NCI-H748 treated with DMSO at 0.1 percent for 48 hours (cell line): ENCODE measurements at places on chromosomes 4 and X.

DNA sequence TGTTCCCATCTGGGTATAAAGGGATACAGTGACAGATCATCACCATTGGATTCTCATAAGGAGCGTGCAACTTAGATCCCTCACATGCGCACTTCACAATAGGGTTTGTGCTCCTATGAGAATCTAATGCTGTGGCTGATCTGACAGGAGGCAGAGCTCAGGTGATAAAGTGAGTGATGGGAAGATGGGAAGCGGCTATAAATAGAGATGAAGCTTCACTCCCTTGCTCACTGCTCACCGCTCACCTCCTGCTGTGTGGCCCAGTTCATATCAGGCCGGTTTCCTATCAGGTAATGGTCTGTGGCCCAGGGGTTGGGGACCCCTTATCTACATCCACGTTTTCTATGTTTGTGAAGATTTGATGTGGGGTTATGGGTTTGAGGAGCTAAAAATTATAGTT lies 43.7 kb downstream of the FAT4 start:
- DNase-seq, result no peak

DNA sequence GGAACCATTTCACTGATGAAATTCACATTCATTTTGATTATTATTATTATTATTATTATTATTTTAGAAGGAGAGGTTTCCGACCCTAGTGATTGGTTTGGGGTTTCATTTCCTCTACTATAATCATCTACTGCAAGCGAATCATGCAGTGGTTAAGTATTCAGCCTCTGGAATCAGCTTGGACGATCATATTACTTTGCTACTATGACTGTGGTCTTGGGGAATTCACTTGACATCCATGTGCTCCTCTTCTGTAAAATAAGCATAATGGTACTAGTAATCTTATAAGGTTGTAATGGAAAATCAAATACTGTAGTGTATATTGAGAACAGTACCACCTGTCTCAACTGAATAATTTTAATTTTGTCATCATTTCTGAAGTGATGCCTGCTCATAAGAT lies 132.1 kb upstream of the SLC4A4 start:
- DNase-seq, result no peak

GRCh38 chr4:87420276-87420830 lies 2.0 kb upstream of the NUDT9 start:
- DNase-seq, result no peak

- DNase-seq, result no peak
Measured at GRCh38 chrX:15761564-15762191, 23.6 kb downstream of the CA5B start.

- DNase-seq, result no peak
Measured at GRCh38 chrX:50889582-50889981, 21.0 kb upstream of the BMP15 start.

- DNase-seq, result peak; percentile 3
Measured at GRCh38 chr4:24473309-24473721, 111.0 kb downstream of the DHX15 start.

GRCh38 chr4:107037199-107037584 lies 1.1 kb upstream of the DKK2 start:
- no peak for DNase-seq

DNA sequence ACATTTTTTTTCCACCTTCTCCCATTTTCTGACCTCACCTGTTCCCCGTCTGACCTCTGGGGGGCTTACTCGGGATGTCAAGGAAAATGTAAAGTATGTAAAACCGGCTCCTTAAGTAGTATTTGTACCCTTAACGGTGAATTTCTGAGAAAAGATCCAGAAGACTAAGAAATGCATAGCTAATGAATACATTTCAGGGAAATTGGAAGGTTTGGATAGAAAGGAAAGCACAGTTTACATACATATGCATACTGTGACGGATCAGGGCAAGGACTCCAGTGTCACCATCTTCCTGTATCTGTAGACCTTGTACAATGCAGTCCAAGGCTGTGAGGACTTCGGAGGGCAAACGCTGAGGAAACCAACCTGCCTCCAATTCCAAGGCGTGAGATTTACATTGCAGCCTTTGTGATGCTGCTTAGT lies 2185.9 kb upstream of the TENM3 start:
- DNase-seq, result peak; percentile 49

GRCh38 chr4:113179996-113180395 lies 130.5 kb downstream of the ANK2 start:
- no peak for DNase-seq

DNA sequence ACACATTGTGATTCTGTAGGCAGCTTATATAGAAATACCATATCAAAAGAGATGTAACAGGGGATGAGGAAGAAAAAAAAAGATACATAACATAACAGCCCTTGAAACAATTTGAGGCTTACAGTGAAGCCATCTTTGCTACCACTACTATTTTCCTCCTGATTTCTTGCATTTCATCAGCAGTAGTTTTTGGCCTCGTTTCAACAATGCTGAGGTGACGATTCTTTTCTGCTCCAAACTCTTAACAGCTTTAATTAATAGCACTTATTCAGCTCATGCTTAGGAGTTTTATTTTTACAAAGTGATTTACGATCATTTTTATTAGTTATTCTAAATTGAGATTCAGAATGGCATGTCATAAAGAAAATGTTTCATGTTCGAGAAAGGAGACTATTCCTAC lies 163.2 kb downstream of the DCK start:
- DNase-seq, result no peak

DNA sequence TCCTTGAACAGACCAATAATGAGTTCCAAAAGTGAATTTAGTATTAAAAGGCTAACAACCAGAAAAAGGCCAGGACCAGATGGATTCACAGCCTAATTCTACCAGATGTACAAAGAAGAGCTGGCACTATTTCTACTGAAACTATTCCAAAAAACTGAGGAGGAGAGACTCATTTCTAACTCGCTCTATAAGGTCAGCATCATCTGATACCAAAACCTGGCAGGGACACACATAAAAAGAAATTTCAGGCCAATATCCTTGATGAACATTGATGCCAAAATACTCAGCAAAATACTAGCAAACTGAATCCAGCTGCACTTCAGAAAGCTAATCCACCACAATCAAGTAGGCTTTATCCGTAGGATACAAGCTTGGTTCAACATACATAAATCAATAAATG lies 35.8 kb upstream of the USP46 start:
- no peak for DNase-seq

DNA sequence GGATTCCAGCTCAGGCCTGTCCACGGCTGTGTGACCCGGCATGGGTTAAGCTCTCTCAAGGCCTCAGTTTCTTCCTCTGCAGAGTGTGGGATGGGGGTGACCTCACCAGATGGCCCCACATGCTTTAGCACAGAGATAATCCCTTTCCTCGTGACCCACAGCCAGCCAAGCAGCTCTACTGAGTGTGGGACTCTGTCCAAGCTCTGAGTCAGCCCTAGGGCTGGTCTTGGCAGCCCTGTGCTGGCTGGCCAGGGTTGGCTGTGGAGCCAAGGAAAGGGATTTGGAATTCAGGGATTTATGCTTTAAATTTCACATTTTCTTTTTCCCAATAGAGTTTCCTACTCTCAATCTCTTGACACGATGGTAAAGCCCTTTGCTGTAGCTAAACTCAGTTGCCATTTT lies 19.7 kb upstream of the SPON2 start:
- no peak for DNase-seq

- DNase-seq, result no peak
Measured at GRCh38 chr4:11912886-11913285, 484.2 kb upstream of the HS3ST1 start.

DNA sequence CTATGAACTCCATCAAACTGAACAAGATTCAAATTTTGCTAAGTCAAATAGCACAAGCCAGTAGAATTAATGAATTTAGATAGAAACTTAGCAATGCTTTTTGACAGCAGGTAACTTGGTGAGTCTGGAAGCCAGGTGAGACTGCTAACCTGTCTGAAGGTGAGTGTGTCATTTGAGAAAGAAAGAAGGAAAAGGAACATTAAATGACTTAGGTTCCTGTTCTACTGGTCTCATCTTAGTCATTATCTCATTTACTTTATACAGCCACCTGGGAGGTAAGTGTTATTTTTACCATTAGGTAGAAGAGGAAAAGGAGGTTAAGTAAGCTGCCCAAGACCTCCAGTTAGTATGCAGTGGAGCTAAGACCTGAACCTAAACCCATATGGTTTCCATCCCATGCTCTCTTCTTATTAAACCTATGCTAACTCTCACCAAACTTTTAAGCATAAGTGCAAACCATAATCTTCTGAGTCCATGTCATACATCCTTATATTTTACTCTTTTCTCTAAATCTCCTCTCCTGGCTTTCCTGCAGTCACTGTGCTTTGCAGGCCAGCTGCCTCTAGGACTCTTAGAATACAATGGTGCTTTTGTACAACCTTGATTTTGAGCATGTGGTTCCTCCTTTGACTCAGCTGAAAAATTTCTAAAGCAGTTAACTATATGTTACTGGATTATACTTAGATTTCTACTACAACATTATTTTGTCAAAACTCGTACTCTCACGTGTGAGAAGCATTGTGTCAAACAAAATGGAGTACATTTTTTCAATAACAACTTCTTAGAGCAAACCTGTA lies 68.5 kb downstream of the ATP10D start:
- DNase-seq, result no peak

- no peak for DNase-seq
Measured at GRCh38 chr4:94011190-94011589, 182.6 kb downstream of the ATOH1 start.

DNA sequence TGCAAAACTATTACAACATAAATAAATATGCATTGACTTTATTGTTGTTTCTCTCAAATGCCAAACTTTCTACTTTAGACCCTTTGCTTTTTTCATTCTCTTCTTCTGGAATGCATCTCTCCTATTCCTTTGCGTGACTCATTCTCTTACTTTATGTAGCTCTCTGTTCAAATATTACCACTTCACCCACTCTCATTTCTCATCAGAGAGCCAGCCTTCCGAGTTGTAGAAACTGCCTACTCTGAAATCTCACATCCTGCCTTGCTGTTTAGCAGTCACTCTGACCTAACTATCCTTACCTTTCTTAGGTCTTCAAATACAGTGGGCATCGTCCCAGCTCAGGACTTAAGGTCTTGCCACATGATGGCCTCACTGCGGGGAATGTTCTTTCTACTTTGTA lies 143.5 kb downstream of the GALNTL6 start:
- DNase-seq, result no peak

DNA sequence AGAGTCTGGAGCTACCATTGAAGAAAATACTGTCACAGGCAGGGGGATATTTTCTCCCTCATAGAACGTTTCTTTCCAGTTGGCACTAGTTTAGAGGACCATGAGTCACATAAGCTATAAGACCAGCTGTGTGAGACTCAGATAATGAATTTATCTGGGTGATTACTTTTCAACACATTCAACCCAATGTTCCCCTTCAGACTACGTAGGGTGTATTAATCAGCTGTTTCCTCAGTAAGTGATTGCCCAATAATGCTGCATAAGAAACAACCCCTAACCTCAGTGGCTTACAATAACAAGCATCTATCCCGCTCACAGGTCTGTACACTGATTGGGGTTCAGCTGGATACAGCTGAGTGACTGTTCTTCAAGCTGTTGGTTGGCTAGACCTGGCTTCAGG lies 38.1 kb downstream of the CBLL2 start:
- no peak for DNase-seq

DNA sequence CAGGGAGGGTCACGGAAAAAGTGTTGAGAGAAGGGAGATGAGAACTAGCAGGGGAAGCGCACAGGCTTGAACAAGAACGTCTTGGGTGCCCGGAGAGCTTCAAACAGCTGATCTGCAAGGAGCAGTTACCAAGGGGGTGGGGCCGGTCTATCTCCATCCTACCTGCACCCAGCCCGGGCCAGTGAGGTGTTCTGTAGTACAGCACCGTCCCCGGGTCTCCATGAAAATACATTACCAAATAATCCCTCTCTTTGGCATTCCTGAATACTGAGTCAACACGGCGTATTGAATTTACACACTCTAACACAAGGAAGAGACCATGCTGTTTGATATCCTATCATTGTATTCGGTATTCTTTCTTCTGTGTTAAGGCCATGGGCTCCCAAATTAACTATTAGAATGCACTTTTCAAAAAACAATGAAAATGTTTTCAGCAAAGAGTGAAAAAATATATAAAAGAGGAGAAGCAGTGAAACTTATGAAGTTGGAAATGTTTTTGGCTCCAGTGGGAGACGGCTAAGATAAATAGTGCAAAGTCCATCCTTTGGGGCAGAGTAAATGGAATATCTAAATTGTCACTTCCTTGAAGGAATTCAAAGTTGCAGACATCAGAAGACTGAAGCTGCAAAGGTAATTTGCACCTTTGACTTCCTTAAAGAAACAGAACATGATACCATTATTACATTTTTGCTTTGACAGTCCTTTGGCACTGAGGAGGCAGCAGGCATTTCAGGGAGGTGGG lies 90.3 kb downstream of the DHRSX start:
- DNase-seq, result no peak

- no peak for DNase-seq
Measured at GRCh38 chr4:182575225-182575624, 332.0 kb downstream of the TENM3 start.

GRCh38 chr4:67051000-67051789 lies 494.1 kb downstream of the CENPC start:
- no peak for DNase-seq

- peak; percentile 6 for DNase-seq
Measured at GRCh38 chr4:154622598-154622997, 10.1 kb upstream of the FGG start.

GRCh38 chr4:12389604-12390003 lies 960.9 kb upstream of the HS3ST1 start:
- DNase-seq, result no peak

DNA sequence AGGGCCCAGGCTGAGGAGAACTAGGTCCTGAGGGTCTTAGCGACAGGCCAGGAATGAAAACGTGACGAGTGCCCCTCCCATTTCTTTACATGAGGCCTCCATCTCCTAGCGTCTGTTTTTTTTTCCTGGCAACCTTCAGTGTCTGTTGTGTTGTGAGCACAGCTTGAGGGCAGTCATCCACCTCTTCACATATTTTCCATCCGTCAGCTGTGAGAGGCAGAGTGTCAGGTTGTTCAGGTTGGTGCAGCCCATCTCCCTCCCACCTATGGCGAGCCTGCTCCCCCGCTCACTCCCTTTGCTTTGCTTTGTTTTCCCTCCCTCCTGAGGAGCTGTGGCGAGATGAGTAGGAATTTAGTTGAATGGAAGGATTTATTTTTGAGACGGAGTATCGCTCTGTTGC lies 51.7 kb upstream of the CHRNA9 start:
- no peak for DNase-seq

DNA sequence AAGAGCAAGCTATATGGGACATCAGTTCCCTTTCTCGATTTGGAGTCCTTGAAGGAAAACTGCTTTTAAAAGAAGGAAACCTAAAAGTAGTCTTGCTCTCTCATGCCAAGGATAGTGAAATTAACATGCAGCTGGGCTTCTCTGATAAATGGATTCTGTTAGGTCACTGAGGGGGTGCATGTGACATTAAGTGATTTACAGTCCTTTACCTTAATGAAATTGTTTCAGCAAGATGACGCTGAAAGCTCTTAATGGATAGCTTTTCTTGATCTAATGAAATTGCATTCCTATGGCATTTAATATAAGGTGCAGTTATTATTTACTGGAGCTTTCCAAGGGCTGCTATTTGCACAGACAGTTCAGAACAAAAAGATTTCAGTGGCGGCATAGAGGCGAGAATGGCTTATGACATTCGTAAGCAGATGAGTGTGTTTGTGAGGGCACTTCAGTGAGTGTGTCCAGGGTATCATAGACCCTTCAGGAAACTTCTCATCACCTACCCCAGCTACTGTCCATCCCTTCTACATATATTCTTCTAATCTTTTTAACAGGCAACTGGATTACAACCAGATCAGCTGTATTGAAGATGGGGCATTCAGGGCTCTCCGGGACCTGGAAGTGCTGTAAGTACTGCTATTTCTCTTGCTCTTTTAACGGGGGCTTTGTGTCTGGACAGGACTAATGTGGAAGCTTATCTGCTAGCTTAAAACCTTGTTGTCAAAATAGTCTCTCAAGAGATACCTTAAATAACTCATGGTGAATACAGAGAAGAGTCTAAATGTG lies 219.9 kb upstream of the PACRGL start:
- DNase-seq, result no peak
